ENCODE measurements at places on chromosomes 13 and 19.

GRCh38 chr19:4624733-4625362 lies 14.5 kb upstream of the TNFAIP8L1 start:
- no peak for DNase-seq

DNA sequence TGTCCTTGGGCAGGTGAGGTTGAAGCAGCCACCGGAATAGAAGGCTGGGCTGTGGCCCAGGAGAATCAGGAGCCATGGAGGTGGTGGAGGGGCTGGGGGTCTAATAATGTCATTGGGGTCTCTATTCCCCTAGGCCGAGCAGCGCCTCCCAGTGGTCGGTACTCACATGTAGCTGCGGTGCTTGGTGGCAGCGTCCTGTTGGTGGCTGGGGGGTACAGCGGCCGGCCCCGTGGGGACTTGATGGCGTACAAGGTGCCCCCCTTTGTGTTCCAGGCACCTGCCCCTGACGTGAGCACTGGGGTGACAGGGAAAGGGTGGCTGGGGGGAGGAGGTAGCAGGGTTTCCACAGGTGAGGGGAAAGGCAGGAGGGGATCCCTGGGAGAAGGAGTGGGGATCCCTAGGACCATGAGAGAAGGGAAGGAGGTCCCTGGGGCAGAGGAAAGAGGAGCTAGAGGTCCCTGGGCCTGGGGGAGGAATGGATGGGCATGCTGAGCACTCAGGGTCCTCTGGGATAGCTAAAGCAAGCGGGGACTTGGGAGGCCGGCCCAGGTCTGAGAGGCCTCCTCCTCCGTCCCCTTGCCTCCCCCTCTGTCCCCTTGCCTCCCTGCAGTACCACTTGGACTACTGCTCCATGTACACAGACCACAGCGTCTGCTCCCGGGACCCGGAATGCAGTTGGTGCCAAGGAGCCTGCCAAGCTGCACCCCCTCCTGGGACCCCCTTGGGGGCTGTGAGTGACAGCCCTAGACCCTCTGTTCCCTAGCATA lies 18.1 kb downstream of the MEGF8 start:
- DNase-seq = no peak

GRCh38 chr19:5822181-5822844 lies 17.2 kb downstream of the FUT6 start:
- no peak for DNase-seq

GRCh38 chr19:38079926-38080380 lies 144.1 kb downstream of the DPF1 start:
- DNase-seq = no peak

GRCh38 chr19:21147540-21147939 lies 5.7 kb downstream of the ZNF431 start:
- no peak for DNase-seq

DNA sequence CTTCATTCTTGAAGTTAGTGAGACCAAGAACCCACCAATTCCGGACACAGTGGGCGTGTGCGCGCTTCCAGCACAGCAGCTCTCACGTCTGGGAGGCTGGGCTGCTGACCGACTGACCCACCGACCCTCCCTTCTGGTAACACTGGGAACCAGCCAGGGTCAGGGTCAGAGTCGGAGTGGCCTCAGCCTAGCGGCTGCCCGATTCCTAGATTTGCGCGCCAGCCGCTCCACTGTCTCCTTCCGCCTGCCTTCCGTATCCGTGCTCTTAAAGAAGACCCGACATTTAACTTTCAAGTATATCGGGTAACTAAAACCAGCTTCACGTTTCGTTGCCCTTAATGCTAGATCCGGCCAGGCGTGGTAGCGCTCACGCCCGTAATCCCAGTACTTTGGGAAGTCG lies 41.1 kb downstream of the SERP2 start:
- no peak for DNase-seq

- DNase-seq = no peak
Observed at GRCh38 chr19:7687177-7687576, 6.5 kb downstream of the TRAPPC5 start.

- no peak for DNase-seq
Observed at GRCh38 chr19:43455321-43456113, 9.9 kb downstream of the LYPD3 start.

GRCh38 chr19:33532859-33533460 lies 11.4 kb upstream of the PEPD start:
- no peak for DNase-seq

DNA sequence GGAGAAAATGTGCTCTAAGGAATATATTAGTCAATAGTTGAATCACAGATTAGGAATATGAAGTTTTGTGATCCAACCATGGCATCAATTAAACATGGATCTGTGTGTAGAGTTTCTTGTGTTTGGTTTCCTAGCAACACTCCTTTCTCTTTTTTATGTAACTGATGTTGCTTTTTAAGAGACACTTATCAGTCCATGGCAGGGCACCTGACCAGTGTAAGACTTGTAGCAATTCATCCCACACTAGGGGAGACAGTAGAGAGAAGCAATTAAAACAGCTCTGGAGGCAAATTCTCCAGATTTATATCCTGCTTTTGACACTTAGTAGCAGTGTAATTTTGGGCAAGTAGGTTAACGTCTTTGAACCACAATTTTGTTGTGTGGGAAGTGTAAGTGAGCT lies 1229.0 kb downstream of the PCDH9 start:
- DNase-seq = no peak

DNA sequence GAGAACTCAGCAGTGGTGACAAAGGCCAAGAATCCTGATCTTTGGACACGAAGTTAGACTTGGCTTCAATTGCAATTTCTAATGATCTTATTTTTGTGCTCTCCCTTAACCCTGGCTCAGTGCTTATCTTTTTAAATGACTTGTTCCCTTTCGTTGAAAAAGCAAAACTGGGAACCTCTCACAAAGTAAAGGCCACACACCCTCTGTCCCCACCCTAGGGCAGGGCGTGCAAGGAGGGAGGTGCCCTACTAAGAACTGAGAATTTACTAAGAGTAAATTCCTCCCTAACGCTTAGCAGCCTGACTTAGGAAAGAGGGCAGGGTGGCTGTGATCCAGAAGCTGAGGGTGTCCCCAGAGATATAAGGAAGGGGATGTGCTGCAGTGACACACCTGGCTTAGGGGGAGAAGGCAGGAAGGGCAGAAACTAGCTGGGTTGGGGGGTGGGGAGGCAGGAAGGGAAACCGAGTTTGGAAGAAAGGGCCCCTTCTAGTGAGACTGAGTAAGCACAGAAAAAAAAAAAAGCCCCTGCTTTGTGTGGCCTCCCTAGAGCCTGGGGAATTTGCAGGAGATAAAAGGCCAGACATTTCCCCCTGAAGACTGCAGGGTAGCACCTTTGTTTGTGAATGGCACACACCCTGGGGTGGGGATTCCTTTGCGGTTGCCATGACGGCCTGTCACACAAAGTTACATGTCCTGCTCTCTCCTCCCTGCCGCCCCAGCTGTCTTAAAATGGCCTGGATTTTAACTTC lies 435.1 kb downstream of the EFNB2 start:
- DNase-seq = no peak

GRCh38 chr13:112592181-112592580 lies 4.2 kb upstream of the TUBGCP3 start:
- DNase-seq = no peak

DNA sequence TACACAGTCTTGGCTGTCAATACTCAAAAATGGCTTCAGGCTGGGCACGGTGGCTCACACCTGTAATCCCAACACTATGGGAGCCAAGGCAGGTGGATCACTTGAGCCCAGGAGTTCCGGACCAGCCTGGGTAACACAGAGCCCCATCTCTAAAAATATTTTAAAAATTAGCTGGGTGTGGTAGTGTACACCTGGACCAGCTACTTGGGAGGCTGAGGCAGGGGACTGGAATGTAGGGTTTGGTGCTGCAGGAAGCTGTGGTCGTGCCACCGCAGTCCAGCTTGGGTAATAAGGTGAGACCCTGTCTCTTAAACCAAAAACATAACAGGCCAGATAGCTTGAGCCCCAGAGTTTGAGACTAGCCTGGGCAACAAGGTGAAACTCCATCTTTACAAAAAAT lies 6.7 kb upstream of the CHERP start:
- no peak for DNase-seq

DNA sequence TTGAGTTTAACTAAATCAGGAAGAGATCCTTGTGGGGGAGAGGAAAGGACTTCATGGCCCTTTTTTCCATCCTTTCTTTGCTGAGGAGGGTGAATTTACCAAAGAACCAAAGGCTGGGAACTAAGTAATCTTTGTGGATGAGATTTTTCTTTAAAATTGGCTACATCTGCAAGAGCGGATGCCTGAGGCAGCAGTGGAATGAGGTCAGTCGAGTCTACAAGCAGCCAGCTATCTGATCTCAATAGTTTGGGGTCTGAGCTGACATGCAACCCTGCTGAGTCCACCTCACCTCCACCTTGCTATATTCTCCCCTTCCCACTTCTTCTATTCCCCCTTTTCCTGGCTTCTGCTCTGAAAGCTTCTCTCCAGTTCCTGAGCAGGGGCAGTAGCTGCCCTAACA lies 3.6 kb upstream of the DNAJC15 start:
- no peak for DNase-seq

- no peak for DNase-seq
Observed at GRCh38 chr13:54356849-54357248, 1328.2 kb downstream of the OLFM4 start.

DNA sequence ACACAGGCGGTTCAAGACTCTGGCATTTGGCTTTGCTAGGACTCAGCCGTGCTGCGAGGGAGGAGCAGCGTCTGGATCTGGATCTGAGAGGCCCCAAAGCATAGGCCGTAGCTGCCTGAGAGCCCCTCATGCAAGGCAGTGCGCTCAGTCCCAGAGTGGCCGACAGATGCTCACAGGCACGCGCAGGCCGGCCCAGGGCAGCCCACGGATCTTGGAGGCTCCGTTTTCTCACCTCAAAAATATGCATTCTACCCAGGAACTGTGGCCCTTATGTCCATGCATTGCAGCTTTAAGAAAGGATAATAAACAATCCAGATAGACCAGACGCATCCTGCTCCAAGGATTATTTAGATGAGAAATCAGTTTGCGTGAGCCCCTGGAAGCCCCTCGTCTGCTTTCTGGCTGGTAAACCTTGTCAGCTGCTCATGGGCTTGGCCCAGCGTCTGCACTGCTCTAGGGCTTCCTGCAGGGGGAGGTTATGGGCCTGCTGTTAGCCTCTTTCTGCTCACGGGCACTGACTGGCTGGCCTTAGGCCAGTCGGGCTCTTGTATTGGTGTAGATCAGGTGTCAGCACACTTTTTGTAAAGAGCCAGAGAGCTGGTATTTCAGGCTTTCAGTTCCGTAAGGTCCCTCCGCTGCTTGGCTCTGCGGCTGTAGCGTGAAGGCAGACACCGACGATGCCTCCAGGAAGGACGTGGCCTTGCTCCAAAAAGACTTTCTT lies 24.2 kb downstream of the TEX29 start:
- DNase-seq = no peak

GRCh38 chr13:94351292-94351990 lies 128.0 kb downstream of the DCT start:
- no peak for DNase-seq

GRCh38 chr19:14395710-14396336 lies 14.6 kb downstream of the ADGRE5 start:
- no peak for DNase-seq

DNA sequence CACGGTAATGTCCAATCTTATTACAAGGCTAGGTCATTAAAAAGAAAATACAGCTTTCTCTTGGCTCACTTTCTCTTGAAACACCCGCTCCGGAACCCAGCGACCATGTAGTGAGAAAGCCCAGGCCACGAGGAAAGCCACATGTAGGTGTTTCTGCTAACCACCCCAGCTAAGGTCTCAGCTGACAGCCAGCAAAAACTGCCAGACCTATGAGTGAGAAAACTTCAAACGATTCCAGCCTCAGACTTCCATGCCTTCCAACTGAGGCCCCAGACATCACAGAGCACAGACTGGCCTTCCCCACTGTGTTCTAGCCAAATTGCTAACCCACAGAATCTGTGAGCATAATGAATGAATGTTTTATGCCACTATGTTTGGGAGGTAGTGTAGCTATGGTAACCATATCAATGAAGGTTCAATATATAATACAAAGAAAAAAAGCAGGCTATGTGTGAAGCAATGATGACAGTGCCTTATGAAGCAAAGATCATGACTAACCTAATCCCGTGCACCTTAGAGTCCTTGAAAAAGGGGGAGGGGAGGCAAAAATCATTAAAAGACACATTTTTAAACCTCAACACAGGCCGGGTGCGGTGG lies 11.9 kb upstream of the TPTE2 start:
- DNase-seq = no peak

GRCh38 chr13:61180234-61180633 lies 235.4 kb downstream of the PCDH20 start:
- DNase-seq = no peak

DNA sequence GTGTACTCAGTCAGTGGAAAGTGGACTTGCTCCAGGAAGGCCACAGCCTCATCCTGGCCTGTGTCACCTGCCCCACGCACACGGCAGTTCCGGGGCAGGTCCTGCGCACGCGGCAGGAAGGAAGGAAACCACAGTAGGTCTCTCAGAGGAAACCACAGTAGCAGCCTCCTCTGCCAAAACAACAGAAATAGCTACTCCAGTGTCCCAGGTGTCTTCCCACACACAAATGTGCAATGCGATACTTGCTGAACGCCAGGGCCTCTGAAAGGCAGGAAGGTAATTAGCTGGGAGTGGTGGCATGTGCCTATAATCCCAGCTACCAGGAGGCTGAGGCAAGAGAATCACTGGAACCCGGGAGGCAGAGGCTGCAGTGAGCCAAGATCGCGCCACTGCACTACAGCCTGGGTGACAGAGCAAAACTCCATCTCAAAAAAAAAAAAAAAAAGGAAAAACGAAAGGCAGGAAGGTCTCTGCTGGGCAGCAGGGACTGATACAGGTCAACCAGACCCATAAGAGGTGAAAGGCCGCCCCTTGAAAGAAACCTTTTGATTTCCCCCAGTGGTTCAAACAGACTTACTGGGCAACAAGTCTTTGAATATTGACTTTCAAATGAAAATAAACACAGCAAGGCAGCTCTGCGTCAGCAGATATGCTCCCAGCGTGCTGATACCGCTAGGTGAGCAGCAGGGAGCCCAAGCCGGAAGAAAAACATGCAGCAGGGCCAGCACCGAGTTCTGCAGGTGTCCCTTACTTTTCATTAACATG lies 49.5 kb downstream of the CRYL1 start:
- peak; percentile 59 for DNase-seq

DNA sequence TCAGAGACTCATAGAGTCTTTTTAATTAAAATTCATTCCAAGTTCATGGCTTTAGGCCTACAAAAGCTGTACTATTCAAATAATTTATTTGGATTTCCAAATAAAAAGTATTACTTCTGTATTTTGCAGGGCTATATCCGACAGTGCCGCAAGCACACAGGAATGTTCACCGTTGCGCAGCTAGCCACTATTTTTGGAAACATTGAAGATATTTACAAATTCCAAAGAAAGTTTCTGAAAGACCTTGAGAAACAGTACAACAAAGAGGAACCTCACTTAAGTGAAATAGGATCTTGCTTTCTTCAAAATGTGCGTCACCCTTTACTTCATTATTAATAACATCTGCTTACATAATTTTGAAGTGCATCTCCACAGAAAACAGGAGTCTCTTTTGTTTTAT lies 20.5 kb upstream of the C1QTNF9 start:
- no peak for DNase-seq

DNA sequence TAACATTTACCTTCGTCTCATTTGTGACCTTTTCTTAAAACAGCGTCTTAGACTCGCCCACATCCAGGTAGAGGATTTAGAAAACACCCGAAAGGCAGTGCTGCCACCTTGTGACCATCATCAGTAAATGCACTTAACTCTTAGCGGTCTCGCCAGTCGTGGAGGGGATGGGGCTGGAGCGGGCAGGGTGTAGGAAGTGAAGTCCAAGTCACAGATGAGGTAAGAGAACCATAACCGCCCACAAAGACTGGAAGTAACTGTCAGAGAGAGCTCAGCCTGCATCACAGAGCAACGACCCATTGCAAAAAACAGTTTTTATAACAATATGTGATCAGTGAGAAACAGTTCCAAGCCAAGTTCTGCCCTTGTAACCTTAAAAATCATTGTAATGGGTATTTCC lies 10.7 kb upstream of the CEACAM3 start:
- peak; percentile 56 for DNase-seq

All from T-helper 17 cell (primary cell).